CD8-positive, alpha-beta memory T cell (primary cell): ENCODE measurements at places on chromosomes 3 and 15. TPM values are rescaled to one million over a fixed set of nuclear protein-coding genes. Genes with fewer than 3 reads are reported as not detected.
A peak's percentile ranks its signal among the peaks of the same experiment; 100 is the strongest.

DNA sequence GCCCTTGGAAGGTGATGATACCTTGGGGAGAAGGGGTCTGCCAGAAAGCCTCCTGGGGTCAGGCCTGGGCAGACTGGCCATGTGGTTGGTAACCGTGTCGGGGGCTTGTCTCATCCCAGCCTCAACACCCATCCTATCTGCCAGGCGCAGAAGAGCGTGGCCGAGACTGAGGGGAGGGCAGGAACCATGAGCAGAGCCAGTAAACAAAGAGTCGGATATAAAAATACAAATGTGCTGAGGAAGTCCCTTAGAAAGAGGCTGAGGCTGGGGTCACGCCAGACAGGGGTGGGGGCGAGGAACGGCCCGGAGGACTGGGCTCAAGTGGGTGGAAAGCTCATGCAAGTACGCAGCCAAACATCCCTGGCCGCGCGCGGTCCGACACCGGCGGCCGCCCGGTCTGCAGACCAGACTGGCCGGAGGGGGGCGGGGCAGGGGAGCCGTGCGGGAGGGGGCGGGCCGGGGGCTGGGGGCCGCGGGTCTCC lies 1.9 kb downstream of the CAMK2N2 start:
- H3K36me3 ChIP-seq, result no peaks in the 10 kb centered on the region
- H3K4me3 ChIP-seq, result no peak overlapping the region
- peaks cover 23% of the 10 kb centered on the region for H3K4me1 ChIP-seq
- H3K27me3 ChIP-seq, result peaks cover 14% of the 10 kb centered on the region
- no peak overlapping the region for H3K27ac ChIP-seq
- DNase-seq, result no peak

The LRRIQ4 gene
- not detected for polyA plus RNA-seq

- no peak overlapping the region for H3K27ac ChIP-seq
- no peak overlapping the region for H3K4me3 ChIP-seq
- DNase-seq, result no peak
- H3K36me3 ChIP-seq, result peaks cover 58% of the 10 kb centered on the region
Observed at GRCh38 chr15:64685230-64685888, 90.0 kb downstream of the RBPMS2 start.

GRCh38 chr3:98877132-98877531 lies 24.4 kb downstream of the DCBLD2 start:
- no peak overlapping the region for H3K4me3 ChIP-seq
- H3K36me3 ChIP-seq, result no peaks in the 10 kb centered on the region
- DNase-seq, result no peak
- no peaks in the 10 kb centered on the region for H3K27me3 ChIP-seq
- H3K27ac ChIP-seq, result no peak overlapping the region

DNA sequence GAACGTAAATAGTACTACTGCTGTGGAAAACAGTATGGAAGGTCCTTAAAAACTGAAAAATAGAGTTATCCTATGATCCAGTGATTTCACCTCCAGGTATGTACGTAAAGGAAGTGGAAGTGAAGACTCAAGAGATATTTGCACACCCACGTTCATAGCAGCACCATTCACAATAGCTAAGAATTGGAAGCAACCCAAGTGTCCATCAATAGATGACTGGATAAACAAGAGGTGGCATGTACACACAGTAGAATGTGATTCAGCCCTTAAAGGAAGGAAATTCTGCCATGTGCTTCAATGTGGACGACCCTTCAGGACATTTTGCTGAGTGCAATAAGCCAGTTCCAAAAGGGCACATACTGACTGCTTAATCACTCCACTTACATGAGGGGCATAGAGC lies 188.3 kb downstream of the APBA2 start:
- no peak overlapping the region for H3K4me3 ChIP-seq
- DNase-seq, result no peak
- no peaks in the 10 kb centered on the region for H3K27me3 ChIP-seq
- no peak overlapping the region for H3K27ac ChIP-seq
- H3K4me1 ChIP-seq, result no peaks in the 10 kb centered on the region

DNA sequence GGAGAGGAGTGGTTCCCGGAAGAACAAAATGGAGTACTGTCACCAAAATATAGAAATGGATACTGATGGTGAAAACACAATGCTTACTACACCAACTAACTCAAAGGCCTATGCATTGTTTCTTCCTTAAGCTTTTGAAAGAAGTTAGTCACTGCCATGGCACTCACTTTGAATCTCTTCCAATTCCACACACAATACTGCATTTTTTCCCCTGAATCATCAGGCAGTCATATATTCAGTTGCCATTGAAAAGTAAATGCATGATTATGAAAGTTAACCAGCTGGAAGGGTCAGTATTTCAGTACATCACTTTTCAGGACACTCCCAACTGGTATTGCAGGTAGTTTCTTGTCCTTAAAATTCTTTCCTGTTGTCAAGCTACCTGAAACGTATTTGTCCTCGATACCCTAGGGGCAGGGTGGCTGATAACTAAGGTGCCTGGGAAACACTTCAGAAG lies 9.0 kb upstream of the LRRFIP2 start:
- H3K4me3 ChIP-seq, result no peak overlapping the region
- no peak for DNase-seq
- no peaks in the 10 kb centered on the region for H3K27me3 ChIP-seq
- H3K27ac ChIP-seq, result no peak overlapping the region
- no peaks in the 10 kb centered on the region for H3K36me3 ChIP-seq

The SEMA5B gene
- polyA plus RNA-seq, result not detected

DNA sequence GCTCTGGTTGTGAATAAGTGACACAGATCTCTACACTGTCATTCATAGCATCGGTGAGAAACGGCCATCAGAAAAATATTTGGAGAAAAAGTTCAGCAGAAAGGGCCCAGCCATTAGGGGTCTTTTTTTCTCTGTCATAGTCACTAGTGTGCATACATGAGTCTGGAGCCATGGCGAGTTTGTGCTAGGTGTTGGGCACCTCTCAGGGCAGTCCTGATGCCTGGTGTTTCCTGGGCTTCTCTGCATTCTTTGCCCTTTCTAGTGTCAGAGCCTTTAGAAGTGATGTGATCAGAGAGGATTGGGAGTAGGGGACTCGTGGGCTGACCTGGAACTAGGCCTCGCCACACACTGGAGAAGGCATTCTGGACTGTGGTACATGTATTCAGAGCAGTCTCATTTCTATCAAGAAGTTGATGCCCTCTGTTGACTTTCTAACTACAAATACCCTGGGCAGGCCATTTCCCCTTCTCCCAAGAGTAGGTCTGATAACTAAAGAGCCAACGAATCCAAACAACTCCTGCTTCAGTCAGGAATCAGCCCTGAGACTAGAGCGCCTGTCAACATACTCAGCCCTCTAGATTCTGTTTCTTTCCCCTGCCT lies 1.6 kb downstream of the KY start:
- no peak overlapping the region for H3K27ac ChIP-seq
- no peaks in the 10 kb centered on the region for H3K27me3 ChIP-seq

The NANOGP8 gene
- not detected for polyA plus RNA-seq

- no peaks in the 10 kb centered on the region for H3K4me1 ChIP-seq
- peak; percentile 50 for DNase-seq
- no peak overlapping the region for H3K4me3 ChIP-seq
- H3K36me3 ChIP-seq, result no peaks in the 10 kb centered on the region
- H3K27me3 ChIP-seq, result no peaks in the 10 kb centered on the region
- no peak overlapping the region for H3K27ac ChIP-seq
Observed at GRCh38 chr15:55789066-55789660, 46.2 kb upstream of the PRTG start.

GRCh38 chr3:56253941-56254665 lies 214.2 kb downstream of the ERC2 start:
- no peaks in the 10 kb centered on the region for H3K4me1 ChIP-seq
- no peaks in the 10 kb centered on the region for H3K36me3 ChIP-seq
- DNase-seq, result no peak
- H3K27ac ChIP-seq, result no peak overlapping the region
- H3K27me3 ChIP-seq, result no peaks in the 10 kb centered on the region

The LRRC31 gene
- not detected for polyA plus RNA-seq

The GMPPB gene
- 24.6 TPM for polyA plus RNA-seq

The TM4SF18 gene
- polyA plus RNA-seq, result not detected

- no peaks in the 10 kb centered on the region for H3K27me3 ChIP-seq
- no peak for DNase-seq
- no peaks in the 10 kb centered on the region for H3K4me1 ChIP-seq
- peaks cover 13% of the 10 kb centered on the region for H3K36me3 ChIP-seq
- H3K27ac ChIP-seq, result no peak overlapping the region
- no peak overlapping the region for H3K4me3 ChIP-seq
Observed at GRCh38 chr3:67558426-67558825, 96.0 kb downstream of the SUCLG2 start.

The CLASP2 gene
- polyA plus RNA-seq, result 13.7 TPM

DNA sequence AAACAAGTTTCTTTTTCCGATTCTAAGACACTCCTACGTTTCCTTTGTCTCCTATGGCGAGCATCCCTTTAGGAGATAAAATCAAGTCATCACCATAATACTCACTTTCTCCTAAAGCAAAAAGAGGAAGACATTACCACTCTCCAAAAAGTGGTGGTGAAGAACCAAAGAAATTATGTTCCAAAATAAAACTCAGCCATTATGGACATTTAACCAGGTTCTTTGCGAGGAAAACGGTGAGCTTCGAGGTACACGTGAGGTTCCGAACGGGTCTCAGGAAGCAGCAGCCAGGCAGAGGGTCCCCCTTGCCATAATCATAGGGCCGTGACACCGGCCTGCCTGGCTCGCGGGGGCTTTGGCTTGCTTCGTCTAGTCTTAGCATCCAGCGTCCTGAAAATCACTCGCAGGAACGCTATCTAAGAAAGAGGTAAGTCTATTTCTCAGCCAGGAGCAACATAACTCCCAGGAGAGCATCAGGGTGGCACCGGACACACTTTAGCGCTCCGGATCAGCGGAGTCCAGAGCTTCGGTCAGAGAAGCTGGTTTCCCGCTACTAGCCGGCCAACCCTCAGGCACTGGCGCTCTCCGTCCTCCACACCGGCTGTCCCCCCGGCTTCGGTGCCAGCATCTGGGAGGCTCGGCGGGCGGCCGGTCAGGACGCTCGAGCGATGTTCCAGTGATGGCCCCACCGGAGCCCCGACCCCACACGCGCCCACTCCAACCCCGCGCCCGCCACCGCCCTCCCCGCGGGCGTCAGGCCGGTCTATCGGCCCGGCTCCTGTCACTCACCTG lies 581 bp downstream of the IP6K1 start:
- peak overlapping the region; percentile 95 for H3K27ac ChIP-seq
- H3K4me3 ChIP-seq, result peak overlapping the region; percentile 90
- H3K36me3 ChIP-seq, result peaks cover 5% of the 10 kb centered on the region
- no peak for DNase-seq
- peaks cover 42% of the 10 kb centered on the region for H3K4me1 ChIP-seq
- no peaks in the 10 kb centered on the region for H3K27me3 ChIP-seq

DNA sequence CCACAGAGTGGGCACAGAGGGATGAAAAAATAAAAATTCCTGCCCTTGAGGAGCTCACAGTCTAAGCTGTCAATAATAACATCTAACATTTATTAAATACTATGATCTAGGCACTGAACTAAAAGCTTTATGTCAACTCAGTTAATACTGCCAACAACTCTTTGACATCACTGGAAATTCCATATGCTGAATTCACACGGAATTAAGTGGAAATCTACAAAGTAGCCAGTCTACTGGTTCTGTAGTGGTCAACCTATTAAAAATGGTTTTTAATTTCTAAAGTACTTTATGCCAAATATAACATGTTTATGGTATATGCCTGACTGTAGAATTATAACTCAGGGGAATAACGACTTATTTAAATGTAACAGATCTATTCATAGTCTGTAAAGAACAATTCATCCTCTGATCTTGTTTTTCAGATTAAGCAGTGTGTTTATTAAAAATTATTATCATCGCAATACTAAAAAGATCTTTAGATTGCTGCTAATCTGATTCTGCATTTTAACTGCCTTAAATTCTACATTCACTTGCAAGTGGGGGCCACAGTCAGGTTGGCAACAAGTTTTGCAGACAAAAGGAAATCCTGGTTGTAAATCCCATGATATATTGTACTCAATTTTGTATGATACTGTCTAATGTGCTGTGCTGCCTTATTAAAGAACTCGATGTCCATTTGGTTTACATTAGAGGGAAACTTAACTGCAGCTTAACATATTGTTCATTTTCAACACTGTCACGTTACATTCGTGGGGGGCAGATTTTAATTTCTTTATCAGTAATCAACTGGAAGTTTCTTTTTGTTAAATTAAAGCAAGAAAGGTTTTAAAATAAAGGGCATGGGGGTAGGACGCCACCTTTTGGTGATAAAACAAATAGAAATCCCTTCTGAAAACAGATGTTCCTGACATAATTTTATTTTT lies 2.6 kb upstream of the FOXP1 start:
- H3K27me3 ChIP-seq, result no peaks in the 10 kb centered on the region
- no peak overlapping the region for H3K4me3 ChIP-seq
- peaks cover 16% of the 10 kb centered on the region for H3K4me1 ChIP-seq
- no peaks in the 10 kb centered on the region for H3K36me3 ChIP-seq
- DNase-seq, result no peak

The C15orf62 gene
- polyA plus RNA-seq, result 0.79 TPM

- H3K27me3 ChIP-seq, result no peaks in the 10 kb centered on the region
- H3K36me3 ChIP-seq, result no peaks in the 10 kb centered on the region
- H3K27ac ChIP-seq, result no peak overlapping the region
- no peak for DNase-seq
- H3K4me3 ChIP-seq, result no peak overlapping the region
Observed at GRCh38 chr15:94259863-94260262, 28.5 kb downstream of the MCTP2 start.

DNA sequence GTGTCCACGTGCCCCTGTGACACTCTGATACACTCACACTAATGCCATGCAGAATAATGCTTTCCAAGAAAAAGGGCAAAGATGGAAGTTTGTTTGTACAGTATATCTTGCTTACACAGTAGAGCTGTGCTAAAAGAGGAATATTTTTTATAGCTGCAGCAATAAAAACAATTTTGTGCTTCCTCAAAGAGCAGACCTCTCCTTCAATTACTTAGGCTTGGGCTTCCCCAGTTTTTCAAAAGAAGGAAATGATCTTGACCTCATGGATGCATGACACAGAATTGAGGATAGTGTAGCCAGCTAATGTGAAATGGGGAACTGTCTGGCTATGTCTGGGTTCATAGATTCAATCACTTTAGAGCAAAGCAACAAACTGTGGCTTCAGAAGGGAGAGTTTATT lies 137.4 kb downstream of the STT3B start:
- H3K4me1 ChIP-seq, result no peaks in the 10 kb centered on the region
- no peak overlapping the region for H3K4me3 ChIP-seq
- no peaks in the 10 kb centered on the region for H3K27me3 ChIP-seq
- H3K36me3 ChIP-seq, result no peaks in the 10 kb centered on the region
- H3K27ac ChIP-seq, result no peak overlapping the region

GRCh38 chr3:196694202-196694638 lies 17.8 kb downstream of the CEP19 start:
- H3K27me3 ChIP-seq, result no peaks in the 10 kb centered on the region
- DNase-seq, result peak; percentile 54
- no peaks in the 10 kb centered on the region for H3K36me3 ChIP-seq
- no peak overlapping the region for H3K4me3 ChIP-seq

DNA sequence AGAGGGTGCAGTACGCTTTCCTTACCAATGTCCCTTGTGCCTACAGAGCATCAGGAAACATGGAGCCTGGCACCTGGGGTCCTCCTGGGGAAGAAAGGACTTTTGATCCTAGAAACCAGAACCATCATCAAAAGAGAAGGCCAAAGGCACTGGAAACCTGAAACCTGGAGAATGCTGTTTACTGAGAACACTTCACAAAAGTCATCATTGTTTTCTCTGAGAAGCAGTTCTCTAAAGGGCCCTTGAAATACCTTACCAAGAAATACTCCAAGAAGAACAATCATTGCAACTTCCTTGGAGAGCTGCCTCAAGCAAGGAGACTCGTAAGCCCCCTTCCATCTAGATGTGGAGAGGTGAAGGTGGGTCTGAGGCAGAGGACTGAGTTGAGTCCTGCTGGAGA lies 66.0 kb downstream of the TLE3 start:
- H3K4me3 ChIP-seq, result no peak overlapping the region
- no peak overlapping the region for H3K27ac ChIP-seq
- DNase-seq, result no peak
- no peaks in the 10 kb centered on the region for H3K4me1 ChIP-seq
